ENCODE measurements at places on chromosomes 2 and 18. TPM values are rescaled to one million over a fixed set of nuclear protein-coding genes. Genes with fewer than 3 reads are reported as not detected.

DNA sequence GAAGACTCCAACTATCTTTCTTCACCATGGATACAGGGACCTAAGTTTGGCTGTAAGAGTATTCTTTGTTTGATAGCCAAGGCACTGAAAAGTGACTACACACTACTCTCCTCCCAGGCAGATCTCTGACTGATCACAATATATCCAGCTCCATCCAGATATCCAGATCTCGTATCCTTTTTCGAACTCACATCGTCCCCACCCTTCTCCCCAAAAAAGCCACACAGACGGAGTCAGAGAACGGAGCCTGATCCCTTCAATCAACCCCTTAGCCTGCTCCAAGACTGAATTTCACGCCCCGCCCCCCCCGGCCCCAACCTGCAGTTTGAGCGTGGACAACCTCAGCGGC is 533 bp downstream of the DHX57 start:
- no peak for DNase-seq

GRCh38 chr2:143262389-143262788 is 133.2 kb downstream of the ARHGAP15 start:
- DNase-seq, result no peak

- DNase-seq, result no peak
These were observed 394.0 kb upstream of the HNRNPA3 start for GRCh38 chr2:176818617-176819016.

SNTG2 gene
- total RNA-seq, result not detected

DNA sequence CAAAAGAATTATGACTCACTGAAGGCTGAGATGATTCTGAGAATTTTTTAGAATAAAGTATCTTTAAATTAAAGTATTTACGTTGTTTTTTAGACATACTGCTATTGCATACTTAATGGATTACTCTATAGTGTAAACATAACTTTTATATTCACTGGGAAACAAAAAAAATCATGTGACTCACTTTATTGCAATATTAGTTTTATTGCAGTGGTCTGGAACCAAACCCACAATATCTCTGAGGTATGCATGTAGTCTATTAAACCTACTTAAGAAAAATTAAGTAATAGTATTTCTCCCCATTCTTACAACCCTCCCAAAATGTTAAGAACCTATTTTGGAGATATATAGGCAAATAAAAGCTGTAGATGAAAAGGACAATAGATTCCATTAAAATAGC is 142.9 kb upstream of the ZNF521 start:
- DNase-seq, result no peak

DNA sequence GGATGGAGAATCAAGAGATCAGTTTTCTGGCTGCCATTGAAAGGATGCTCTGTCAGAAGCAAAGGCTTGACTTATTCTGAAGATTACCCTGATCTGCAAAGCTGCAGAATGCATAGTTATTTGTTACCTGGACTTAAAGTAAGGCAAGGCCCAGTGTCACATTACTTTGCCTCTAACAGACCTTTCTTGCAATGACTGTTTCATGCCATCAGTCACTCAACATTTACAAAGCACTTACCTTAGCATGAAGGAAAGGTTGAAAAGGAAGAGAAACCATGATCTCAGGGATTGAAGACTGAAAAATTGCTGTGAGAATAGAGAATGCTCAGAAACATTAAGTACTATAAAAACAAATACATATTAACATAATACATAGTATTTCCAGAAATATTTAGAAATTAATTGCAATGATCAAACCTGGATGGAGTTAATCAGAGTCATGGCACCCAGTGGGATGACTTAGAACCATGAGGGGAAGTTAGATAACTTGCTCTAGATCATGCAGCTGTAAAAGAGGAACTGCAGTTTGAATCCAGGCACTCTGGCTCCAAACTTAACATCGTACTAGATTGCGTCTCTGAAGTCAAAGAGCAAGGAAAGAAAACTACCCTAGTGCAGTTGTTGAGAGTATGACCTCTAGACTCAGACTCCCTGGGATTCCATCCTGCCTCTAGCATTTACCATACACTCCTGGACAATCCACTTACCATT is 26.5 kb upstream of the FAM117B start:
- DNase-seq, result no peak

CFAP65 gene
- not detected for total RNA-seq

- DNase-seq, result no peak
These were observed 21.2 kb downstream of the ALS2 start for GRCh38 chr2:201759567-201759966.

RNF125 gene
- 0.87 TPM for total RNA-seq

CIB4 gene
- total RNA-seq, result not detected

DNA sequence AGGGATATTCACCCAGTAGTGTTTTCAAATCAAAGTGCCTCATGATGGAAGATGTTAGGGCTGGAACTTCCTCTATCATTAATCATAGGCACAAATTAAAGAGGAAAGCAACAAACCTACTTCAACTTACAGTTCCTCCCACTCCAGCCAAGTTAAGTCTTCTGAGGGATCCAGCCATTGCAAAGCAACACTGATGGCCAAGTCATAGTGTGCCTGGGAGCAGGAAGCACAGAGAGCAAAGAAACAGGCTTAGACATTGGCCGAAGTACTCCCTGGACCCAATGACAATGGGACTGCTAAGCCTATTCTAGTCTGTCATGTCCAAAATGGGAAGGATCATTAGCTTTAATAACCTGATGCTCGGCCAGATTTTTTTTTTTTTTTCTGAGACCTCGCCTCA is 7.0 kb downstream of the C2orf80 start:
- no peak for DNase-seq

DNA sequence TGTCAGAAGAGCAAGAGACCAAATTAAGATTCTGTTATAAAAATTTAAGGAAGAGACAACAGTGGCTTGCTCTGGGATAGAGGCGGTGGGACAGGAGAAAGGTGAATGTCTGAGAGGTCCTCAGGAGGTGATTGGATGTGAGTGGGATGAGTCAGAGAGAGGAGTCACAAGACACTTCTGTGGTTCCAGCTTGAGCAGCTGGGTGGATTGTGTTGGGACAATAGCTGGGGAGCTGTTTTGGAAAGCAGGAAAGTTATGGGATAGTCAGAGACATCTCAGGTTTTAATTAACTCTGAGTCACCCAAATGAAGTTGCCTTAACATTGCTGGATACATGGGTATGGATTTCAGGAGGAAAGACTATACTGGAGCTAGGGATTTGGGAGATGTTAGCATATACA is 218.0 kb upstream of the TRIB2 start:
- no peak for DNase-seq

DNA sequence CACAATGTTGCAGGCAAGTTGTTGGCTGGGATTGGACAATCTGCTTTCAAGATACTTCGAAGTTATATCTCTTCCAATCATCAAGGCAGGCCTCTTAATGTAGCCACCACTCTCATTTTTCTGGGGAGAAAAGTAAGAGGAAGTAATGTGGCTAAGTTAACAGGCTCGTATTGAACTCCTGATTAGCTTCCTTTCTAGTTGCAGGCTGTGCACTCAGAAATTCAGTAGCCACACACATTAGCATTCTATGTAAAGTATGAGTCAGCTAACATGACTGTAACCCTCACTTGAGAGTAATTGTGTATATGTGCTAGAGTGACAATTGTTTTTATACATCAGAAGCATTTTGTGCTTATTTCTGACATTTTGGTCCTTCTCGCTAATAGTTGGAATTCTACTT is 3.3 kb downstream of the TWSG1 start:
- no peak for DNase-seq

DNA sequence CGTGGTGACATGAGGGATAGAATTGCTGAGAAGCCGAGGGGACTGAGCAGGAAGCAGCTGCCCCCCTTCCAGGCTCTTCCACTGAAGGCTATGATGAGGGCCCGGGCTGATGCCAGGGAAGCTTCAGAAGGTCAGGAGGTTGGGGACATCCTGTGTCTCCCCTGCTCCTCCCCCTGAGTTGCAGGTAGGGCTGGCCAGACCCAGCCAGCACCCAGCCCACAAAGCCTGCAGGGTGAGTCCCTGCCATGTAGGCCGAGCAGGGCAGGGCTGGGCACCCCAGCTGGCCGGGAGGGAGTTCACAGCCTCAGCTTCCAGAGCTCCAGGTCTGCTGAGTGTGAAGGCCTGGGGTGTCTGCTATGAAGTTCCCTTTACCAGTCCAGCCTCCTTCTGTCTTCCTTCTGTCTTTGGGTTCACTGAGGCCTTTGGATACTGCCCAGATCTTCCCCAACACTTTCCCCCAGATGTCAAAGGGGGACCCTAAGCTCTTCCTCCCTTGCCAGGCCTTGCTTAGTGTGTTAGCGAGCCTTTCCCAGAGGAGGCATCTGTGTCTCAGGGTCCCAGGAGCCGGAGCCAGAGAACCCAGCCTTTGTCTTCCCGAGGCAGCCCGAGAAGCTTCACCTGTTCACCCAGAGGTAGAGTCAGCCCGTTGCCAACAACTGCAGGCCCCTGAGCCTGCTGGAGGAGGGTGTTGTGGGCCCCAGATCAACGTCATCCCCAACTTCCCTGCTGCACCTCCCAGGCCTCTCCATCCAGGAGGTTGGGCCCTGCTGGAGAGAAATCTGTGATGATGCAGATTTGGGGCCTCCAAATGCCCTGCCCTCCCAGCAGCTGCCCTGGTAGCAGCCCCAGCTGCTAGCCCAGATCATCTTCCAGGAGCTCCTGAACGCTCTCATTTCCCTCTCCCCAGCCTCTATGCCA is 3.6 kb upstream of the NCL start:
- DNase-seq, result no peak

DNA sequence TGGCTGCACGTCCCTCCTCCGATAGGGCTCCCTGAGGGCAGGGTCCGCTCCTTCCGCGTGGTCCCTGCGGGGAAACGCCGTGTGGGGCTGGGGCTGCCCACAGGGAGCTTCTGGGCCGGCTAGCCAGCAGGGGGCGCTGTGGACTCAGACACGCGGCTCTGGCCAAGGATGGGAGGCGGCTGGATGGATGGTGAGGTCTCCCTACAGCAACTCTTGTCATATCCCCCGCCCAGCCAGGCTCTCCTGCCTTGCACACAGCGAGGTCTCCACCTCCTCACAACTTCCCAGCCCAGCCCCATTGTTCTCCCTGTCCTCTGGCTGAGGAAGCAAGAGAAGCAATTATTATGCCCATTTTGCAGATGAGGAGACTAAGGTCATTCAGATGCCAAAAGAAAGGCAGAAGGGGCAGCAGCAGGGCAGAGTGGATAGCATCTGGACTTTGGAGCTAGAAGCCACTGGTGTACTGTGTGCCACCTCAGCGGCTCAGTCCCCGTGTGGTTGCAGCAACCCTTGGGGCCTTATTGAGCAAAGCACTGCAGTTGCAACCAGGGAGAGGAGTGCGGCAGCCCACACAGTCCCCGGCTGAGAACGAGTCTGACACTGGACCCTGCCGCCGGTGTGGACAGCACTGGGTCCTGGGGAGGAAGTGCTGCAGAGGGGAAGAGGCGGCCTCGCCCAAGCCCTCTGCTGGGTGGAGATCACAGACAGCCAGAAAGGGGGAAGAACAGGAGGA is 99.0 kb downstream of the ZFP36L2 start:
- no peak for DNase-seq

DNA sequence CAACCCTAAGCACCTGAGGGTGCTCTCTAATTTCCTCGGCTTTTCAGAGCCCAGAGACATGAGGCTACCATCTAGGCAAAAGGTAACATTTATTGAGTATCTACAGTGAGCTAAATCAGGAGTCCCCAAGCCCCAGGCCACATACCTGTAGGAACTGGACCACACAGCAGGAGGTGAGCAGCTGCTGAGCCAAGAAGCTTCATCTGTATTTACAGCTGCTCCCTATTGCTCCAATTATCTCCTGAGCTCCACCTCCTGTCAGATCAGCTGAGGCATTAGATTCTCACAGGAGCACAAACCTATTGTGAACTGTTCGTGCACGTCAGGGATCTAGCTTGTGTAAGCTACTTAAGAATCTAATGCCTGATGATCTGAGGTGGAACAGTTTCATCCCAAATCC is 70.2 kb downstream of the RND3 start:
- DNase-seq, result no peak

EVX2 gene
- not detected for total RNA-seq

UGT1A10 gene
- not detected for total RNA-seq

DNA sequence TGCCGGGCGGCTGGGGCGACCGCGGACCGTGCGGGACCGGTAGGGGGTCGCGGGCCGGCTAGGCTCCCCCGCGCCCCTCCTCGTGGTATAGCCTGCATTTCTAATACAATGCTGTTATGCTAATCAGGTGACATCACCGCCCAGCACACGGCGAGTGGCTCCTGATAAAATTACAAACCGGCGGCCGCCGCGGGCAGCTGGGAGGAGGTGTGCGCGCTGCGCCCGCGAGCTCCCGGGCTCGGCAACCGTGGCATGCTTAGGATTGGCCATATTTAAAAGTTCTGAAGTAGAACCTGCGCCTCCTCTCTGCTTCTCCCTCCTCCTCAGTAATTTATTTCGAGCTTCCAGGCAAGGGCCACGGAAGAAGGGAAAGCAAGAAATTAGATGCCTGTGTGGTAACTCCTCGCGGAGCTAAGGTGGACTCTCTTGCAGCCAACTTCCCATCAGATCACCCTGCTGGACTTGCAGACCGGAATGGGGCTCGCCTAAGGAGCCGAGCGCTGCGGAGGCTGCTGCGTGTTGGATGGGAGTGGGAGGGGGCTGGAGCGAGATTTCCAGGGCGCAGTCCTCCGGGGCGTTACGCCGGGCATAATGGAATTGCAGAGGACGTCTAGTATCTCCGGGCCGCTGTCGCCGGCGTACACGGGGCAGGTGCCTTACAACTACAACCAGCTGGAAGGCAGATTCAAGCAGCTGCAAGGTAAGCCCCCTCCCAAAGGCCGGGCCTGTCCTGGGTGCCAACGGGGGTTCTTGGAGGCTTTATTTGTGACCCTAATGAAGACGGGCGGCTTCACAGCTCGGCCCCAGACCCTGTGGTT is 102.3 kb downstream of the SPTBN1 start:
- no peak for DNase-seq

ABHD1 gene
- total RNA-seq, result 0.31 TPM

AGPS gene
- total RNA-seq, result 41.5 TPM

DNA sequence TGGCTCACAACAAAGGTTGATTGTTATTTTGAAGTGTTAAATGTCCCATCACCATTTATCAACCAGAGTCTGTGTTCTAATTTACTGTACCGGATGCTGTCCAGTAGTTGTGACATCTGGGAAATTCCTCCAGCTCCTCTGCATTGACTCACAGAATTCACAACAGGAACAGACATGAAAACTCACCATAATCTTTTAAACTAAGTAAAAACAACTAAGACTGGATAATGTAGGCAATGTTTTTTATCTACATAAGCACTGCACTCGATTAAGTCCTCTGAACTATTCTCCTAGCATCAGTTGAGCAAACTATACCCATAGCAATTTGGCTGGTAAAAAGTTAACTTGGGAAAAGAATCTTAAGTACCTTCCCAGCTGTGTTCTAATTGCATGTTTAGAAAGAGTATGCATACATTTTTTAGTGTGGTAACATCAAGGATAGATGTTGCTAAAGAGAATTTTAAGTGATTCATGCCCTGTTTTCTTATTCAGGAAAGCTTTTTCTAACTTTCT is 42.9 kb upstream of the MYO1B start:
- DNase-seq, result no peak

DNA sequence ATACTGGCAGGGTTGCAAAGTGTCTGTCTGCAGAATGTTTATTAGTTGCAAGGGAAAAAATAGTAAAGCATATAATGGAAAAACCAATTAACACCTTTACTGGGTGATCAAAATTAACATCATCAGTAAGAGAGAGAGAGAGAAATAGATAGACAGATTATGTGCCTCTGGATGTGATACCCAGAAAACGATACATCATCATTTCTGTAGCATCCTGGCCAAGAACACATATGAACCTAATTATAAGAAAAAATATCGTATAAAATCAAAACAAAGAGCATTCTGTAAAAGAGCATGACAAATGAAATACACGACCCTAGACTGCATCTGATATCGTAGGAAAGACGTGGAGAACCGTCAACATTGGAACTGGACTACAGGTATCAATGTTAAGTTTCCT is 64.6 kb downstream of the SMC6 start:
- no peak for DNase-seq

Data from chondrocyte (in vitro differentiated cells).